ENCODE measurements at places on chromosomes 11 and 22. TPM values are rescaled to one million over a fixed set of nuclear protein-coding genes. Genes with fewer than 3 reads are reported as not detected.
A peak's percentile ranks its signal among the peaks of the same experiment; 100 is the strongest.

The IGLL5 gene
- 0.62 TPM for total RNA-seq

The KCNE3 gene
- total RNA-seq = not detected

The FAM181B gene
- not detected for total RNA-seq

The UBE4A gene
- total RNA-seq = 56.3 TPM

The CYP2D6 gene
- 1.6 TPM for total RNA-seq

The UCP3 gene
- total RNA-seq = 1.1 TPM

The MGAT3 gene
- 1.0 TPM for total RNA-seq

The KIAA1671 gene
- 11.3 TPM for total RNA-seq

The APOL2 gene
- total RNA-seq = 57.0 TPM

GRCh38 chr22:23856721-23857605 is 712 bp upstream of the SLC2A11 start:
- peaks cover 12% of the 10 kb centered on the region for H3K4me1 ChIP-seq
- H3K27me3 ChIP-seq = peaks cover 4% of the 10 kb centered on the region
- peak overlapping the region; percentile 84 for H3K4me3 ChIP-seq
- DNase-seq = peak; percentile 28

GRCh38 chr11:48008951-48009270 is 28.6 kb downstream of the PTPRJ start:
- H3K4me1 ChIP-seq = peaks cover 82% of the 10 kb centered on the region
- DNase-seq = peak; percentile 70
- no peak overlapping the region for H3K4me3 ChIP-seq
- peaks cover 21% of the 10 kb centered on the region for H3K36me3 ChIP-seq
- peak overlapping the region; percentile 97 for H3K27ac ChIP-seq
- no peaks in the 10 kb centered on the region for H3K27me3 ChIP-seq

- H3K27me3 ChIP-seq = peaks cover 3% of the 10 kb centered on the region
- peak overlapping the region; percentile 96 for H3K4me3 ChIP-seq
- H3K4me1 ChIP-seq = peaks cover 30% of the 10 kb centered on the region
- no peak for DNase-seq
- H3K36me3 ChIP-seq = peaks cover 9% of the 10 kb centered on the region
- peak overlapping the region; percentile 97 for H3K27ac ChIP-seq
Observed at GRCh38 chr11:67429038-67429668, 859 bp downstream of the RPS6KB2 start.

DNA sequence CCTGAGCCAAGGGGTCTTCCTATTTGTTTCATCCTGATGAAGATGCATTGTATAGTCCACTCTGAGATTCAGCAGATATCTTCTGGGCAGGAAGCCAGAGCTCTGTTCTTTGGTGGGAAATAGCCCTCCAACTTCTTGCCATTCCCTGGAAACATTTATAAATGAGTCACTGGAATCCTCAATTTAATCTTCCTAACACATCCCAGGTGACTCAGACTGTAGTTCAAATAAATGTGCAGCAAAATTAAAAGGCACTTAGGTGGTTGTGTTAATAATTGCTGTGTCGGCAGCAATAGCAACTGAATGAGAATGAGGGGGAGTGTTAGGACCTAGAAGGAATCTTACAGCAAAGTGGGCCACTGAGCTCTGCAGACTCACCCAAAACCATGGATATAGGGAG is 108.6 kb downstream of the INSC start:
- H3K4me3 ChIP-seq = no peak overlapping the region
- DNase-seq = no peak
- H3K36me3 ChIP-seq = no peaks in the 10 kb centered on the region
- no peak overlapping the region for H3K27ac ChIP-seq

DNA sequence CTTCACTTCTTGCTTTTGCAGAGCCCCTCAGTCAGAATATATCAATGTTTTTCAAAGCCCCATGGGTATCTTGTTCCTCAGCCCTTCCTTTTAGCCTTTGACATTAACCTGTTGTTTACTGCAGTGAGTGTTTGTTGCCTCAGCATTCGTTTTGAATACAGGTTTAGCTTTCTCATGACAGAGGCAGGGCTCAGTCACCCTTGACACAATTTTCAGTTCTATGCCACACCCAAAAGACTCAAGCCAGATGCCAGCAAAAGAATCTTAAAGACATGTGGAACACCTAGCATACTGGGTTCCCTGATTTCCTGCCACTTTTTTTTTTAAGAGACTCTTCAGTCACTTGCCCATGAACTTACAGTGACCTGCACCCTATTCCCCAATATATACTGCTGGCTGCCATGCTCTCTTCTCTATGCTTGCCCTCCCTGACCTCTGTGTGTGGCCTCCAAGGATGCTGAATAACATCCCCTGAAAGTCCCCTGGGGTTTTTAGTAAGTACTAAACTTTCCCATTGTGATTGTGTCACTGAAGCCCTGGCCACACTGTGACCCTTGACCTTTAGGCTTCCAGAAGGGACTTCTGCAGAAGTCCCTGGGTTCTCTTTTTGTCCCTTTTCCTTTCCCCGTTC is 1225.5 kb downstream of the TBC1D22A start:
- DNase-seq = no peak
- no peaks in the 10 kb centered on the region for H3K4me1 ChIP-seq
- H3K27me3 ChIP-seq = peaks cover 28% of the 10 kb centered on the region
- no peak overlapping the region for H3K4me3 ChIP-seq

DNA sequence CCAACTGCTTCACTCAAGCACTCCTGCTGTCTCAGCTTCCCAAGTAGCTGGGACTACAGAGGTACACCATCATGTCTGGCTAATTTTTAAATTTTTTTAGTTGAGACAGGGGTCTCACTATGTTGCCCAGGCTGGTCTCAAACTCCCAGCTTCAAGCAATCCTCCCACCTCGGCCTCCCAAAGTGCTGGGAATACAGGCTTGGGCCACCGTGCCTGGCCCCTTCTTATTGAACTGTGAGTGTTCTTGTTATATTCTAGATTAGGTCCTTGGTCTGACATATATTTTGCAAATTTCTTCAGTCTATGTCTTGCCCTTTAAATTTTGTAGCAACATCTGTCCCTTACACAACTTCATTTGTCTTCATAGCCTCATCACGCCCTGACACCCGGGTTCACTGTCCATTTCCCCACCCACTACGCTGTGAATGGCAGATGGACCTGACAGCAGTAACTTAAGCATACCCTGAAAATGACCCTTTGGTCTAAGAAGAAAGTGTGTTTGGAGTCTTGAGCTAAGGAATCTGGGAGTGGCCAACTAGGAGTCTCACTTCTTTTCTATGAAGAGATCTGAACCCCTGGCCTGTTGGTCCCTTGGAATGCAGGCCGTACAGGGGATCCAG is 4.2 kb upstream of the FAM118A start:
- peaks cover 18% of the 10 kb centered on the region for H3K4me1 ChIP-seq
- H3K36me3 ChIP-seq = peaks cover 1% of the 10 kb centered on the region
- no peaks in the 10 kb centered on the region for H3K27me3 ChIP-seq
- H3K27ac ChIP-seq = no peak overlapping the region

DNA sequence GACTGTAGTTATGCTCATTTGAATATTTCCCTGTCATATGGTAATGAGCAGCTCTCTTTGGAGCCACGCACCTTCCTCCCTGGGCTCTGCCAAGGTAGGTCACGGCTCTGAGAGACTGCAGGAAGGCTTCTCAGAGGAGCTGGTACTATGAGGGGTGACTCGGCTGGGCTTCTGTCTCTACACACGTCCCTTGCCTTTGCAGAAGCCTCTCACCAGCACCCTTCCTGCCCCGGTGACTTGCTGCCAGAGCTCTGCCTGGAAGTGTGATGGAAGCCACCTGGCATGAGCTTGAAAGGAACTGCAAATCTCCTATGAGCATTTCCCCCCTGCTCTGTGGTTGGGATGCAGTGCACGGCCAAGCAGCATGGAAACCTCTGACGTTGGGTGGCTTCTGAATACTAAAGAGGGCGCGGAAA is 74.2 kb downstream of the KIRREL3 start:
- no peak overlapping the region for H3K27ac ChIP-seq
- no peak overlapping the region for H3K4me3 ChIP-seq
- H3K36me3 ChIP-seq = no peaks in the 10 kb centered on the region

- H3K27ac ChIP-seq = no peak overlapping the region
- H3K27me3 ChIP-seq = no peaks in the 10 kb centered on the region
- peak; percentile 76 for DNase-seq
- H3K4me3 ChIP-seq = no peak overlapping the region
- peaks cover 34% of the 10 kb centered on the region for H3K4me1 ChIP-seq
- no peaks in the 10 kb centered on the region for H3K36me3 ChIP-seq
Observed at GRCh38 chr11:1515082-1516060, 28.8 kb upstream of the MOB2 start.

DNA sequence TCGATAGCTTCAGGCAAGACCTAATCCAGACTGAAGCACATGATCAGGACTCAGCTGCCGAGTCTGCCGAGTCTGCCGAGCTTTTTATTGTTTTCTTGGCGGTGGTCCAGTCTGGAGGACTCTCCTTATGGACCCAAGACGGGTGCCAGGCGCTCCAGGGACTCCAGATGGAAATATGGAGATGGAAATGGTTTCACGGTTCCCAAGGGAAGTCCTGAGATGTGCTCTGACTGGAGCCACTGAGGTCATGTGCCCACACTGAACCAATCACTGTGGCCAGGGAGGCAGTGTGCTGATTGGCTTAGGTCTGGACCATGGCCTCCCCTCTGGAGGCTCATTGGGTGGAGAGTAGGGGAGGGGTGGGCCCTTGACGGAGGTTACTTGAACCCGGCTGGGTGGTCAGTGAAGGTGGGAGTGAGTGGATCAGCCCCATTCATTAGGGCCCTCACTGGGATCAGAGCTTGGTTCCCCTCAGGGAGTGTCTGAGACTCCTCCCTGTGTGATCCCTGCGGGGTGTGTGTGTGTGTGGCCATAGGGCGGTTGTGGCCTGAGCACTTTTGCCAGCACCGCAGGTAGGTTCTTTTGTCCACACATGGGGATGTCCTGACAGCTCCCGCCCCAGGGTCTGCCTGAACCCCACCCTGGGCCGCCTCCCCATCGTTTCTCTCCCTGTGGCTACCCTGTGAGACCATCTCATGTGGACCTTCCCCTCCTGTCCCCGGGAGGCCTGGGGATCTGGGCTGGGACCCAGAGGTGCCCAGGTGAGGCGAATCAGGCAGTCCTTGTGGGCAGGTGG is 14.0 kb downstream of the RPS6KA4 start:
- peaks cover 2% of the 10 kb centered on the region for H3K4me1 ChIP-seq
- DNase-seq = no peak
- H3K27me3 ChIP-seq = no peaks in the 10 kb centered on the region
- peaks cover 10% of the 10 kb centered on the region for H3K36me3 ChIP-seq
- no peak overlapping the region for H3K4me3 ChIP-seq

DNA sequence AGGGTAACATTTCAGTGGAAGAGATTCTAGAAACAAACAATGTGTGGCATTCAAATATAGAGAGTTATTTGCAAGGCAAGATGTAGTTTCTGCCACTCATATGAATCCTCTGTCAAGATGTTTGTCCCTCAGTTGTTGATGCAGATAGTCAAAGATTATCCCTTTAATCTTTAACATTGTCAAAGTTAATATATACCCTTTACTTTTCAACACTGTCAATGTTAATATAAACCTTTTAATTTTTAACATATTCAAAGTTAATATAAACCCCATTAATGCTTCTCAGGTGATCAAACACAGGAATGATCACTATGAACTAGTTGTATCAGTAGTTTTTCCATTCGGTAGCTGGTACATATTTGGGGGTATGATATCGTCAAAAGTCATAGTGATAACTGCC is 51.9 kb upstream of the PICALM start:
- H3K27me3 ChIP-seq = peaks cover 6% of the 10 kb centered on the region
- peaks cover 41% of the 10 kb centered on the region for H3K4me1 ChIP-seq
- H3K27ac ChIP-seq = no peak overlapping the region
- DNase-seq = no peak
